ENCODE measurements at places on chromosomes 1 and 21.

- DNase-seq = no peak
These were observed 96.5 kb upstream of the SPATA6 start for GRCh38 chr1:48568501-48568900.

DNA sequence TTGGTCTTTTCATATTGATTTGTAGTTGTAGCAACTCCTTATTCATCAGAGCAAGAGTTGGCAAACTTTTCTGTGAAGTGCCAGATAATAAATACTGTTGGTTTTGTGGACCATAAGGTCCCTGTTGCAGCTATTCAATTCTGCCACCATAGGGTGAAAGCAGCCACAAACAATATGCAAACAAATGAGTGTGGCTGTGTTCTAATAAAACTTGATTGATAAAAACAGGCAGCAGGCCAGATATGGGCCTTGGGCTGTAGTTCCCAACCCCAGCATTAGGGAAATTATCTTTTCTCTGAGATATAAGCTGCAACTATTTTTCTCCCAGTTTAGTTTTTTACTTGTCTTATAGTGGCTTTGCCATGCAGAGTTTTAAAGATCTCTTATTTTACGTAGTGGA, 469.2 kb downstream of the SMYD3 start:
- no peak for DNase-seq

GRCh38 chr1:112063781-112064728, 74.6 kb upstream of the KCND3 start:
- no peak for DNase-seq

DNA sequence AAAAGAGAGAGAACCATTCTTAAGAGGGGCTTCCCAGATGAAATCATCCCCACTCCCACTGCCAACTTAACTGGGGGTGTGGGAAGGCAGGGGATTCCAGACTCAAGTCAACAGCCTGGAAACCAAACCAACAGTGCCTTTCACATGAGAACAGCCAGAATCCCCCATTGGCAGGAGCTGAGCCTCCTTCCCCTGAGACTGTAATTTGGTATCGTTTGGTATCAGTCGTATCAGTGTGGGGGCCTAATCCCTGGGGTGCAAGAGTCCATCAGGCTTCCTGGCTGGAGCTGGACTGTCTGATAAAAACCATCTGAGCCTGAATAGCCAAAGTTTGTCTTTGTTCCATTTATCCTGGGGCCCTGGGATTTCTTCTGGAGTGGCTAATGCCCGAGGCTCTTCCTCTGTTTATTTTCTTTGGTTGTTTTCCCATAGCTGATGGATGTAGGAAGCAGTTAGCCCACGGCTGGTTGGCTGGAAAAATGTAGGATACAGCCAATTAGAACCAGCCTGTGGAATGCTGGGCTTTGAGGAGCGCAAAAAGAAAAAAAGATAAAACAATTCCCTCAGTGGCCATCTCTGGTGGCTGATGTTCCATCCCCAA, 84.6 kb downstream of the LAMC2 start:
- DNase-seq = no peak

DNA sequence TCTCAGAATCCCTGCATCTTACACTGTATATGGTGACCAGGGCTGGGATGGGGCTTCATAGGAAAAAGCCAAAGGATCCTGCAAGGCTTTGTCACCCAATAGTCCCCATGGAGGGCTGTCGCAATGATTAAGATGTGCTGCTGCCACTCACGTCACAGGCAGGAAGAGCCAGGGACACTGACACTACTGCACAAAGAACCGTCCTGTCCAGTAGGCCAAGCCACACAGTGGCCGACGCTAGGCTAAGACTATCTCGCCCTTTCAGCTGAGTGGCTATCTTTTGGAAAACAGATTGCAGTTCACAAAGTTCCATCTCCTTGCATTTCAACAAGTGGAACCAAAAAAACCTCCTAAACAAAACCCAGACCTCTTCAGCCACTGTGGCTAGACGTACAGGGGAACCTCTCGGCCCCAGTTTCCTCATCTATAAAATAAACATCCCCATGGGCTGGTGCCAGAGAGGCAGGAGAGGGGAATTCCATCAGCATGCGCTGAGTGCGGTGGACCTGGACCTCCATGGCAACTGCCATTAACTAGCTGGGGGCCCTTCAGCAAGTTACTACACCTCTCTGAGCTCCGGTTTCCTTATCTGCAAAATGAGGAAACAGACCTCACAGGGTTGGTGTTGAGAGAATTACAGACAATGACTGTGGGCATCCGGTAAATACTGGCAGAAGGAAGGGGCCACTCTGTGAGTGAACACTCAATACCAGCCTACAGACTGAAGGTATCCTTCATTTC, 8.7 kb downstream of the CAPZB start:
- no peak for DNase-seq

- DNase-seq = no peak
These were observed 24.1 kb downstream of the PTGFRN start for GRCh38 chr1:116933606-116934515.

GRCh38 chr21:39675993-39676661, 63.4 kb downstream of the B3GALT5 start:
- DNase-seq = peak; percentile 91

GRCh38 chr1:197857477-197857876, 45.0 kb upstream of the C1orf53 start:
- DNase-seq = no peak

DNA sequence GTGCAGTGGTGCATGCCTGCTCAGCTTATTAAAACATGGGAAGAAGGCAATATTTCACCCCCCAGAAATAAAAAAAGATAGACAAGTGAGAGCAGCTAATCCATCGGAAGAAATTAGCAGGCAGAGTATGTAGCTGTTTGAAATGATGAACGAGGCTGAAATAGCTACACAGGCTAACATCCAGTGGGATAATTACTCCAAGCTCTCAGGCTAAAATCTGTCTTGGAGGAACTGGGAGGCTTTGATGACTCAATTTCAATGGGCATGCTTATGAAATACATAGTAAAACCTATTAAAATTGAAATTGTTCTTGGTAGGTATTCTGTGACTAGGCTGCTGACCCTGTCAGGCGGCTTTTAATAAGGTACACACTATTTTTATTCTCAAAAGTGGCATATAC, 84.1 kb upstream of the RRP15 start:
- DNase-seq = no peak

DNA sequence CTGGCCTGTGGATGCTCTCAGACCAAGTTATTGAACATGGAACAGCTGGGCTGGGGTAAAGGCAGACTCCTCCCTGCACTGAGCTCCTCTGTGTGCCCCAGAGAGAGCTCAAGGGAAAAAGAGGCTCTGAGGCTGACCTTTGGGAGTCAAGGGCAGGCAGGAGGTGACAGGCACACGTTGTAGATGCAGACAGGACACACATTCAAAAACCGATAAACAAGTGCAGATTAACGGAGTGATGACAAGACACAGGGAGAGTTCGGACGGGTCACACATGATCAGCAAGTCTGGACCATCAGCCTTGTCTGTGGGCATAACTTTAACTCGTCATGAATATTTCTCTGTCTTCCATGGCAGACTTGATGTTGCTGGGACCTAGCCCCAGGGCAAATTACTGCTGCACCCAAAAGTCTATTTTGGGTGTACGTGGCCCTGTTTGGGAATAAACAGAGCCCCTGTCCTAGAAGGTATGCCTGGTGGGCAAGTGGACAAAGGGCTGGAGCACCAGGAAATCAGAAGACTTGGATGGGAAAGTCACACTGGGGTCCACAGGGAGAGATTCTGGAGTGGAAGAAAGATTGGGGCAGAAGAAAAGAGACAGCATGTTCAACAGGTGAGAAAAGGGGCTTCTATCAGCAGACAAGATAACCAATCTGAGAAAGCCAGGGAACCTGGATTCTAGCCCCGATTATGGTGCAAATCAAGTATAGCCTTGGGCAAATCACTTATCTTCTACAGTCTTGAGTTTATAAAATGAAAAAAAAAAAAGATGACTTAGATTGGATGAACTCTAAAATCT, 74.9 kb downstream of the PLXNA2 start:
- DNase-seq = no peak

GRCh38 chr1:157429601-157430240, 122.6 kb downstream of the FCRL5 start:
- no peak for DNase-seq

DNA sequence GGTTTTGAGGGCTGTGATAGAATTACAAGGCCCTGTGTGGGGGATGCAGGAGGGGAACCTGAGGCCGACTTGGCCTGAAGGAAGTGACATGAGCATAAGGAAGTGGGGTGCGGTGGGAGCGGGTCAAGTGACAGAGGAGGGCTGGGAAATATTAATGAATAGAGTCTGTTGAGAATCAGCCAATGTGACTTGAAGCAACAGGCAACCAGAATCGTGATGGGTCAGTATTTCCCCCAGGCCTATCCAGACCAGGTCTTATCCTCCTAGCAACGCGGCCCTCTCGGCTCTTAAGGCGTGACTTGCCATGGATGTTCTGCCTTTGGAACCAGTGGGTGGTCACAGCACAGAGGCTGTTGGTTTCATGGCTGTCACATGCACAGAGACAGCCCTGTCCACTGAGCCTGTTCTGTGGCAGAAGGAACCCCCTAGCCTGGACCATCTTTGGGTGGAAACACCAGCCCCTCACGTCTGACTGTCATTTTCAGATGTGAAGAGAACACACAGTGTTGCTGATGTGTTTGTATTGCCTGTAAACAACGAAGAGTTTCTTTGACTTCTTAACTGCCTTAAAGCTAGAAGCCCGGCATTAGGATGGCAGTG, 468.8 kb downstream of the CAMTA1 start:
- no peak for DNase-seq

DNA sequence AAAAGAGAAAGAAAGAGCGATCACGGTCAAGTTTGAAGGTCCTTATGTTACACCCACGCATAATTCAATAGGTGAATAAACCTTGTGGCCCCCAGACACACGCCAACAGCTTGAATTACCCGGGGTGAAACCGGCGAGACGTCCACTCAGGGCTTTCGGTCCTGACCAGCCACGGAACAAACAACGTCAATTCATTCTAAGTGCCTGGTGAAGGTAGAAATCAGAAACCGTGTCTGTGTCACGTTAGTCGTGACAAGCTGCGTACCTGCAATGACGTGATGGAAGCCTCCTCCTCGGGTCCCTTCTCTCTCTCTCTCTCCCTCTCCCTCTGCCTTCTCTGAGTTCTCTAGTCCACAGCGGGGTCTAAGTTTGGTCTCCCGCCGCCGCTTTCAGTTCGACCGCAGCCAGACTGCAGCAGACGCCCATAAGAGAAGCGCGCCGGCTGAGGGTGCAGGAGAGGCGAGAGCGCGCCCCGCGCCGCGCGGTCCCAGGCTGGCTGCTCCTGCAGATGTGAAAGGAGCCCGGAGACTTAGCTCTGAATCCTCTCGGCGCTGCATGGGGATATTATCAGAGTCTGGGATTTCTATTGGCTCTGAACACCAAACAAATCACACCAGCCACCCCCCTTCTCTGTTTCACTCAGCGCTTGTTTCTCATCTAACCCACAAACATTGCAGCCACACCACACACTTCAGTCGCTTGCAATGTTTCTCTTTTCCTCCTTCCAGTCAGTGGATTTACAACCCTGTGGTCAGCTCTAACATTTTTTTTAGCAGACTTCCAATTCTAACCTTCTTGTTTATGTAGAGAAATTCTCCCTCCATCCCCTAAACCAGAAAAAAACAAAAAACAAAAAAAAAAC, at the start of gene GREM2:
GREM2 (minus strand) TSS at position 537 of the 862 bp plus-strand sequence. CDS start 118,680 bp downstream, outside the sequence.
- DNase-seq = peak; percentile 72

GRCh38 chr1:205229399-205229871, 1.7 kb downstream of the TMCC2 start:
- no peak for DNase-seq

GRCh38 chr1:183180634-183181056, 5.4 kb upstream of the LAMC2 start:
- peak; percentile 88 for DNase-seq

- no peak for DNase-seq
These were observed 55.0 kb downstream of the PLPPR5 start for GRCh38 chr1:98949621-98950020.

DNA sequence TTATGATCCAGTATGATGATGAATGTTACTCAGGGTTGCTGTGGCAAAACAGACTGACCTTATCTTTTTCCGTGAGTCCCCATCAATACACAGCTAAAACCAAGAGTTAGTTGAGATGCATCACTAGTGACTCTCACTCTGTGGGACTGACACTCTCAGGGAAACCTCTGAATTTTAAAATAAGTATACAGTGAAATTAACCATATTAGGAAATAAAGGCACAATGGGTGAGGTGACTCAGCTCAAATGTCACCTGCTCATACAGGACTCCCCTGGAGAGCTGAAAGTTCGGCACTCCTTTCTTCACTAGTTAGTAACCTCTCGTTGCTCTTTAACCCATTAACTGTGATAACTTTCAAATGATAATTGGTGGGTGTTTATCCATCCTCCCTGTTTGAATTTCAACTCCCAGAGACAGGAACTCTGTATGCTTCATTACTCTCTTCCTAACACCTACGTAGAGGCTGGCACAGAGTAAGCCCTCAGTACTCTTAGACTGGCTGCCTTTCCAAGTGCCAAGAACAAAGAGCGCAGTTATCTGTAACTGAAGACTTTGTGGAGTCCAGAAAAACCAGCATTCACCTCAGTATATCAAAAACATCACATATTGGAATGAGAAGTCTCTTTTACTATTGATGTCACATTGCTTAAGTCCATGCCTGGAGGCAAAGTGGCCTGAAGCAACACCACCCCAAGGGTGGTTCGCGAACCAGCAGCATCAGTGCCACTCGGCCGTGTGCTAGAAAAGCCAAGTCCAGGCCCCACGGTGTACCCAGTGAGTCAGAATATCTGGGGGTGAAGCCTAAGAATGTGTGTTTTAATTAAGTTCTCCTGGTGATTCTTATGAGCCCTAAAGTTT, 91.1 kb downstream of the NIBAN1 start:
- DNase-seq = no peak

DNA sequence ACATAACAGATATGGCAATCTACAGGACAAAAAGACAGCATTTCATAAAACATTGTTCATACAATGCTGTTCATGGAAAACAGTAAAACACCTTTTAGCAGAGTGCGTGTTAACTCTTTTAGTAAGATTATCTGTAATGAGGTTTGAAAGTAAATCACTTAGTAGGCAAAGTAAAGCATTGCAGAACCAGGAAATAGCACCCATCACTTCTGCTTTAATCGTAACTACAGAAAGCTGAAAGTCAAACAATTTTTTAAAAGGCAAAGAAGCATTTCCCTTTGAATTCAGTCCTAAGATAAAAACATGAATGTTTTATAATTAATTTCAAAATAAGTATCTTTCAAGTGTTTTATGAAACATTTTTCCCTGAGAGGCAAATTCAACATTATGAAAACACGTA, 63.3 kb upstream of the RNF11 start:
- no peak for DNase-seq

DNA sequence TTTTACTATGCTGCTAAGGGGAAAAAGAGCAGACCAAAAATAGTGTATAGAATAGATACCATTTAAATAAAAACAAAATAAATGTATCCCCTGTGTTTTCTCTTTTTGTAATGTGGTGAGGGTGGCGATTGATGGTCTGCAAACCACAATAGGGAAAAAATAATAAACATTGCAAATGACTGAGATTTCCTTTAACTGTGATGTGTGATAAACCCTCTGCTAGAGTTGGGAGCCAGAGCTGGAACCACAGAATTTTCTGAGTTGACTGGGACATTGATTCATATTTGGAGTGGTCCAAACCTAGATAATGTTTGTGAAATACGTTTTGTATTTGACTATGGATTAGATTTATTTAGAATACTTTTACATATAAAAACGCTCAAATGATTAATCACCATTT, 70.6 kb upstream of the PTGFR start:
- no peak for DNase-seq
